Peyer's patch (tissue), 4 donors: ENCODE measurements at places on chromosomes 4 and X. TPM values are rescaled to one million over a fixed set of nuclear protein-coding genes. Genes with fewer than 3 reads are reported as not detected.
A peak's percentile ranks its signal among the peaks of the same experiment; 100 is the strongest.

- no peak overlapping the region for H3K4me3 ChIP-seq
- H3K27me3 ChIP-seq, result no peaks in the 10 kb centered on the region
- no peak for DNase-seq
- H3K27ac ChIP-seq, result no peak overlapping the region
Measured at GRCh38 chr4:138234248-138234647, 7.9 kb downstream of the SLC7A11 start.

GRCh38 chr4:189897667-189898066 lies 43.0 kb upstream of the FRG1 start:
- no peak overlapping the region for H3K4me3 ChIP-seq
- no peaks in the 10 kb centered on the region for H3K36me3 ChIP-seq
- no peak overlapping the region for H3K27ac ChIP-seq
- no peaks in the 10 kb centered on the region for H3K4me1 ChIP-seq

GRCh38 chr4:6391852-6392188 lies 80.6 kb downstream of the PPP2R2C start:
- DNase-seq, result no peak
- H3K27me3 ChIP-seq, result no peaks in the 10 kb centered on the region
- H3K4me1 ChIP-seq, result no peaks in the 10 kb centered on the region
- H3K4me3 ChIP-seq, result no peak overlapping the region

SPRY1 gene
- 39.7 TPM for total RNA-seq

DNA sequence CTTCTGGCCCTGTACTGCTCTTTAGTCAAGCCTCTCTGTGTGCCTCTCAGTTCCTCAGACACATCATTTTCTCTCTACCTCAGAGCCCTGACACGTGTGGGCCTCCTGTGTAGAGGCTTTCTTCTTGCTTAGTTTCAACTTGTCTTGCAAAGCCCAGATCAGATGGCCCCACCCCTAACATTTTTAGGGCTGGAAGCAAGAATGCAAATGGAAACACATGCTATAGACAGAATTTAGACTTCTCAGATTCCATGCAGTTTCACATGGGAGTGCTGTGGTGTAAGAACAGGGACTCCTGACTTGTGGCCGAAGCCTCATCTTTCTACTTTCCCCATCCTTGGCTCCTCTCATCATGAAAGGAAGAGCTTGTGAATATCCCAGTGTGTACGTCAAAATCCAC lies 350.7 kb downstream of the DCHS2 start:
- no peaks in the 10 kb centered on the region for H3K36me3 ChIP-seq
- no peak overlapping the region for H3K27ac ChIP-seq
- no peak for DNase-seq

RBM47 gene
- total RNA-seq, result 309 TPM

DNA sequence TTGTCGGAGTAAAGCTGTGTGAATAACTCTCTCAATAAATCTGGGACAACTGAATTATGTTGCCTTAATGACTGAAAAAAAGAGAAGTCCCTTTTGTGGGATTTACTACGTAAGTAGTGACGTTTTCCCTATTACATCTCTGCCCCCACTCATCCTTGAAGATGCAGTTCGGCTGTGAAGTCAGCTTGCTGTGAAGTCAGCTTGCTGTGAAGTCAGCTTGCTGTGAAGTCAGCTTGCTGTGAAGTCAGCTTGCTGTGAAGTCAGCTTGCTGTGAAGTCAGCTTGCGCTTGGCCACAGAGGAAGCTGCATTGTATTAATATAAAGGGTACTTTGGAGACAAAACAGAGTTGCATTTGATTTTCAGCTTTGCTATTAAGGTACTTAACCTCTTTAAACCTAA lies 8.0 kb upstream of the VAMP7 start:
- DNase-seq, result no peak
- H3K4me1 ChIP-seq, result no peaks in the 10 kb centered on the region
- no peaks in the 10 kb centered on the region for H3K27me3 ChIP-seq
- H3K36me3 ChIP-seq, result no peaks in the 10 kb centered on the region

GRCh38 chr4:25978327-25978726 lies 64.3 kb downstream of the SMIM20 start:
- no peak overlapping the region for H3K27ac ChIP-seq
- DNase-seq, result no peak
- no peak overlapping the region for H3K4me3 ChIP-seq
- no peaks in the 10 kb centered on the region for H3K4me1 ChIP-seq

MUC7 gene
- total RNA-seq, result not detected

DNA sequence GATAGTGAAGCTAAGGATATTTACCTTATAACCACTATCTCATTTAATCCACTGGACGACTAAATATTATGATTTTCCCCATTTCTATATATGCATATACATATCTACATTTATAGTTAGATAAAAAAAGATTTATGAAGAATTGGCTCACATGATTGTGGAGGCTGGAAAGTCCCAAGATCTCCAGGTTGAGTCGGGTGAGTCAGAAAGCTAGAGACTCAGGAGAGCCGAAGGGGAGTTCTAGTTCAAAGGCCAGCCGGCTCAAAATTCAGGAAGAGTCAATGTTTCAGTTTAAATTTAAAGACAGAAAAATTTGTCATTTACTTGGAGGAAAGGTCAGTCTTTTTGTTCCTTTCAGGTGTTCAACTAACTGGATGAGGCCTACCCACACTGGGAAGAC lies 158.2 kb upstream of the CPEB2 start:
- H3K4me3 ChIP-seq, result no peak overlapping the region
- H3K27ac ChIP-seq, result no peak overlapping the region
- H3K27me3 ChIP-seq, result no peaks in the 10 kb centered on the region
- DNase-seq, result no peak
- no peaks in the 10 kb centered on the region for H3K36me3 ChIP-seq

DNA sequence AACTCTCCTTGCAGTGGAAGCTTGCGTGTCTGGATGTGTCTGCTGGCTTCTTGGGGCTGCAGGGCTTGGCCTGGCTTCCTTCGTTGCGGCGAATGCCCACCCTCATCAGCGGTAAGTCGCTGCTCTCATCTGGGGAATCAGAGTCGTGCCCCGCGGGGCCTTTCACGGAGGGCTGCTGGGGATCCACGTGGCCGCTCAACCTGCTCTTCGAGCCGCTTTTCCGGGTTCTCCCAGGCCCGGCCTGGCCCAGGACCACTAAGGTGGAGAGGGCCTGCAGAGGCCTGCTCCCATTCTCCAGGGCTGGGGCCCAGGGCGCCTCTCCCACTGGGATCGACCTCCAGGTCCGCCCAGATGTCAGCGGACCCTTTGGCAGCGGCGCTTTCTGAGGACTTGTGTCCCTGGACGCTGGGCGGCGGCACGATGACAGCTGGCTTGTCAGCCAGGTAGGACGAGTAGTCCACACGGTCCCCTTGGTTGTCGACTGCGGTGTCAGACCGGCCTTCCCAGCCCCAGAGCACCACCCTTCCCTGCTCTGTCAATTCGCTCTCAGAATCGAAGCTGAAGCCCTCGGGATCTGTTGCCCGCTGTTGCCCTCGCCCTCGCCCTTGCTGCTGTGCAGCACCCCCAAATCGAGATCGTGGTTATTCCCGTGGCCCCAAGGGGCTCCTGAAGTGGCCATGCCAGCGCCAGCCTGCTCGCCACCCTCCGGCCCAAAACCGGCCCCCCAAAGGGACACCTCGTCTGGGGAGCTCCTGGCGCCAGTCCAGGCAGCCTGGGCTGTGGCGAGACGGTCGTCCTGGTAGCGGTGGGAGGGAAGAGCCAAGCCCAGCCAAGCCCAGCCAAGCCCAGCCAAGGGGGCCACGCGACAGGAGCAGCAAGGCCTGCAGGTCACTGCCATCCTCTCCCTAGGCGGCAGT lies 37.8 kb upstream of the NHSL2 start:
- no peak overlapping the region for H3K4me3 ChIP-seq
- H3K36me3 ChIP-seq, result no peaks in the 10 kb centered on the region
- DNase-seq, result no peak
- H3K4me1 ChIP-seq, result no peaks in the 10 kb centered on the region
- no peaks in the 10 kb centered on the region for H3K27me3 ChIP-seq
- H3K27ac ChIP-seq, result no peak overlapping the region

MAGEA2 gene
- not detected for total RNA-seq

TLR2 gene
- 6.6 TPM for total RNA-seq

- no peaks in the 10 kb centered on the region for H3K36me3 ChIP-seq
- DNase-seq, result no peak
- no peak overlapping the region for H3K4me3 ChIP-seq
- H3K27ac ChIP-seq, result no peak overlapping the region
Measured at GRCh38 chr4:181757910-181758660, 485.1 kb upstream of the TENM3 start.

TMPRSS11B gene
- total RNA-seq, result not detected

GNPDA2 gene
- total RNA-seq, result 8.1 TPM

- H3K27ac ChIP-seq, result no peak overlapping the region
- no peaks in the 10 kb centered on the region for H3K36me3 ChIP-seq
- H3K4me3 ChIP-seq, result no peak overlapping the region
Measured at GRCh38 chr4:150906987-150907633, 108.0 kb downstream of the LRBA start.

- DNase-seq, result peak; percentile 82
- no peaks in the 10 kb centered on the region for H3K36me3 ChIP-seq
- no peaks in the 10 kb centered on the region for H3K27me3 ChIP-seq
- H3K4me3 ChIP-seq, result peak overlapping the region; percentile 66
- peak overlapping the region; percentile 82 for H3K27ac ChIP-seq
- H3K4me1 ChIP-seq, result peaks cover 17% of the 10 kb centered on the region
Measured at GRCh38 chr4:153465615-153466080, 512 bp upstream of the TMEM131L start.

DNA sequence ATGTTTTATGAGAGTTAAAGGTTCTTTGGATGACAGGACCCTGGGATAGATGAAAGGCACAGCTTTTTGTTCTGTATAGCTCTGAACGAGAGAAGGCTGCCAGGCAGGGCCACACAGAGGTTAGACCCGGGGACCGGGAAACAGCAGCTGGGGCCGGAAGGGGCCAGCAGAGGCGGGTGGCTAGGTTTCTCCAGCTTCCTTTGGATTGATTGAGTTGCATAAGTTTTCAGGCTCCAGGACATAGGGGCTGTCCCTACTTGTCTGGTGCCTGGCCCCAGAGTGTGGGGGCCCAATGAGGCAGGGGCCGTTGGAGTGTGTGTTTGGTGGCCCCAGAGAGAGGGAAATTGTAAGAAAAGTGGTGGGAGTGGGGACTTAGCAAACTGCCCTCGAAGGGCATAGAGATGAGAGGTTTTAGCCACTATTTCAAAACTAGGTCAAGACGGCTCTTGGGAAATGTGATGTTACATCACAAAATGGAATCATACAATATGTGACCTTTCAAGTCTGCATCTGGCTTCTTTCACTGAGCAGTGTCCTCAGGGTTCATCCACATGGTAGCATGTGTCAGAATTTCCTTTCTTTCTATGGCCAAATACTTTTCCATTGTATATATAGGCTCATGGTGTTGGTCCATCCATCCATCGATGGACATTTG lies 3.7 kb downstream of the ZFP92 start:
- H3K27ac ChIP-seq, result no peak overlapping the region
- no peaks in the 10 kb centered on the region for H3K27me3 ChIP-seq
- DNase-seq, result no peak
- H3K4me1 ChIP-seq, result no peaks in the 10 kb centered on the region
- no peak overlapping the region for H3K4me3 ChIP-seq

DNA sequence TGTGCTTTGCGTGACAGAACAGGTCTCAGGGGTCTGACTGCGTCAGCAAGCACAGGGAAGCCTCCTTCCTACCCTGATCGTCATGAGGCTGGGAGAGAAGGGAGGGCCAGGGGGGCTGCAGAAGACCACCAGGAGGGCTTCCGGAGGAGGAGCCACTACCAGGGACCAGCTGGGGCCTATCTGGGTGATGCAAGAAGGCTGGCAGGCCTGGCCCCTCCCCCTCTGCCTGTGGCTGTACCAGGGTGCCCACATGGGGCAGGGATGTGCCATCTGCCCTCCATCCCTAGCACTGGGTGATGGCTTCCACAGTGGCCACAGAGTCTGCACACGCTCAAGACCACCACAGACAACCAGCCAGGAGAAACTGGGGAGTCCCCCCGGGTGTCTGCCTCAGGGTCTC lies 116.4 kb upstream of the NKX1-1 start:
- no peak overlapping the region for H3K27ac ChIP-seq
- DNase-seq, result no peak
- no peaks in the 10 kb centered on the region for H3K4me1 ChIP-seq
- H3K36me3 ChIP-seq, result no peaks in the 10 kb centered on the region
- no peaks in the 10 kb centered on the region for H3K27me3 ChIP-seq

MAOA gene
- total RNA-seq, result 883 TPM

- peak overlapping the region; percentile 83 for H3K27ac ChIP-seq
- no peak for DNase-seq
- H3K27me3 ChIP-seq, result no peaks in the 10 kb centered on the region
- peaks cover 15% of the 10 kb centered on the region for H3K4me1 ChIP-seq
- H3K4me3 ChIP-seq, result no peak overlapping the region
Measured at GRCh38 chr4:76830964-76831703, 66.8 kb downstream of the SOWAHB start.

NKRF gene
- total RNA-seq, result 7.8 TPM

PPP4R3C gene
- total RNA-seq, result not detected

ITIH6 gene
- total RNA-seq, result not detected

P2RY8 gene
- total RNA-seq, result 0.35 TPM

IL21 gene
- total RNA-seq, result not detected

DNA sequence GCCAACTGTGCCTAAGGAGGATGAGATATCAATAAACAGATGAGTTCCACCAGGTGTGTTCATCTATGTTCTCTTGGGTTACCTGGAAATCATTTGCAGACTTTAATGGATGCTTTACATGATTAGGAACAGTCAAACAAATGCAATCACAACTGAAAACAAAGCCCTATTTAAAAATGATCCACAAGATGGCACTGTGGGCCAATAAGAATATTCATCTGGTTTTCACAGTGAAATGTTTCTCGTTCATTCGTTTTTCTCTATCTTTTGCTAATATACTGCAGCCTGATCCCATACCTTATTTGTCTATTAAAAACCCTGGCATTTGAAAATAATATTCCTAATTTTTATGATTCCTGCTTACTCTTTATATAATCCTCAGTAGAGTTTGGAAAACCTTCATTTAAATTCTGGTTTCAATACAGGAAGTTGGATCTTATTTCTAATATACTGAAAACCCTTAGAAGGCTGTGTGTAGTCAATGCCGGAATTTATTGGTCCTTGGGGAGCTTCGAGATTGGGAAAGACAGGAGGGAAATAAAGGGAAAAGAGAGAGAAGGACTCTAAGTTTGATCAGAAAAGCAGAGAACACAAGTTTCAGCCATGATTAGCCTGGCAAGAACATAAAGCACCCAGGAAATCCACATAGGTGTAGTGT lies 63.8 kb upstream of the TAPT1 start:
- H3K36me3 ChIP-seq, result no peaks in the 10 kb centered on the region
- H3K27ac ChIP-seq, result no peak overlapping the region
- H3K27me3 ChIP-seq, result no peaks in the 10 kb centered on the region
- no peak for DNase-seq
- no peak overlapping the region for H3K4me3 ChIP-seq

DNA sequence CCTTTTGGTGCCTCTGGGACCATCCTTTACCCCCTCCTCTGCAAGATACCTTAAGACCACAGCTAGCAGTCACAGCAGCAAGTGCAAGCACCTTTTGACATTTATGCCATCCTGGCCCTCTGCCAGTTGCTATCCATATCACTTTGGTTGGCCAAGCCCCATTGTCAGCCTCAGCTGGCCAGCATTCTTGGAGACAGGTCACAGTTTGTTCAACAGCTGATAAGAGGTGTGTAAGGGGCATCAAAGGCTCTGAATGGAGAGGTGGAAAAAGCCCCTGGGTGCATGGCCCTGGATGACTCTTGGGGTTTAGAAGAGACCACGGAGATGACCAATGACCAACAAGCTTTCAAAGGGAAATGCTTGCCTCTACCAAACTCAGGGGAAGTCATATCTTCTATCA lies 133.6 kb upstream of the MAMLD1 start:
- no peaks in the 10 kb centered on the region for H3K4me1 ChIP-seq
- no peaks in the 10 kb centered on the region for H3K36me3 ChIP-seq
- H3K27me3 ChIP-seq, result no peaks in the 10 kb centered on the region
